Posterior vena cava (tissue), 2 donors: ENCODE measurements at places on chromosomes 4 and X. TPM values are rescaled to one million over a fixed set of nuclear protein-coding genes. Genes with fewer than 3 reads are reported as not detected.

- no peak for DNase-seq
These were observed 407.3 kb downstream of the PCDH18 start for GRCh38 chr4:137125011-137125410.

- no peak for DNase-seq
These were observed 241.3 kb downstream of the CFAP299 start for GRCh38 chr4:80576796-80577195.

DNA sequence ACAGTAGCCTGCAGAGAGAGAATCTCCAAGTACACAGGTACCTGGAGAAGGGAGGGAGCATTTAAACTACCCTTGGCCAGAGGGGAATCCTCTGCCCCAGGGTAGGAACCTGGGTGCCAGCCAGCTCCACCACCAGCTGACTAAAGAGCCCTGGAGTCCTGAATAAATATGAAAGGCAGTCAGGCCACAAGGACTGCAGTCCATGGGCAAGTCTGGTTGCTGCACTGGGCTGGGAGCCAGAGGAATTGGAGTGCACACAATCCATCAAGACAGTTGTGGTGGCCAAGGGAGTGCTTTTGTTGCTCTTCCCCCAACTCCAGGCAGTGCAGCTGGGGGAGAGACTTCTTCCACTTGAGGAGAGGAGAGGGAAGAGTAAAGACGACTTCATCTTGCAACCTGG is 172.5 kb downstream of the HNRNPD start:
- no peak for DNase-seq

- DNase-seq = no peak
These were observed 115.1 kb upstream of the PCDH18 start for GRCh38 chr4:137647375-137647774.

Gene DUSP9
- total RNA-seq = not detected

Gene DSPP
- total RNA-seq = not detected
